Cardiac muscle cell (in vitro differentiated cells and primary cell): ENCODE measurements at places on chromosomes 3 and 15. TPM values are rescaled to one million over a fixed set of nuclear protein-coding genes. Genes with fewer than 3 reads are reported as not detected.

UCN2 gene
- 0.81 and 1.1 TPM in 2 replicates for total RNA-seq

ARF4 gene
- total RNA-seq, result 70.7 and 86.2 TPM in 2 replicates

KCNMB3 gene
- total RNA-seq, result 0.46 and 2.7 TPM in 2 replicates

ADCY5 gene
- total RNA-seq, result 47.7 and 93.7 TPM in 2 replicates

LNP1 gene
- 22.7 and 23.1 TPM in 2 replicates for total RNA-seq

WDR93 gene
- total RNA-seq, result 0.06 and 0.70 TPM in 2 replicates

MEIS2 gene
- total RNA-seq, result 326 and 432 TPM in 2 replicates

KCNH8 gene
- total RNA-seq, result 0.07 and 0.86 TPM in 2 replicates

KBTBD8 gene
- 9.9 and 13.8 TPM in 2 replicates for total RNA-seq

MED12L gene
- total RNA-seq, result 3.3 and 6.9 TPM in 2 replicates

PLA2G4E gene
- 0.06 TPM in 1 of 2 replicates, not detected in the other for total RNA-seq

FSIP1 gene
- total RNA-seq, result 0.33 and 0.42 TPM in 2 replicates

GRCh38 chr3:172031996-172032395, 7.4 kb upstream of the FNDC3B start:
- H3K27me3 ChIP-seq, result no peaks in the 10 kb centered on the region
- H3K4me1 ChIP-seq, result peaks cover 7% of the 10 kb centered on the region
- H3K4me3 ChIP-seq, result no peak overlapping the region

GRCh38 chr3:141498598-141499223, 11.9 kb downstream of the RASA2 start:
- H3K36me3 ChIP-seq, result no peaks in the 10 kb centered on the region
- H3K4me1 ChIP-seq, result peaks cover 8% of the 10 kb centered on the region
- H3K4me3 ChIP-seq, result no peak overlapping the region
- H3K27me3 ChIP-seq, result no peaks in the 10 kb centered on the region
- DNase-seq, result no peak

DNA sequence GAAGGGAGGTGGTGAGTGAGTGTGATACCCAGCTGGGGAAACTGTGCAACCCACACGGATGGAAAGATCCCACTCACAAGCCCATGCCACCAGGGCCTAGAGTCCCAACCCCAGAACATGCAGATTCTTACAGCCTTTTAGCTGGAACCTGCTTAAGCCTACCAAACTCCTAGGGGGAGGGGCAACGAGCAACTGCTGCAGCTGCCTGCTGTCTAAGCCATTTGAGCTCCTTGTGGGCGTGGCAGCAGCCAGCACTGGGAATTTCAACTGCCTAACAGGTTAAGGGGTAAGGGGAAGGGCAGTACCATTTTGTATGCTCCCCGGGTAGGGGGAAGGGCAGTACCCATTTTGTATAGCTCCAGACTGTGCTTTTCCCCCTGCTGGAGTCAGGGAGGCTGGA, 673.2 kb upstream of the BCHE start:
- no peak overlapping the region for H3K27ac ChIP-seq
- H3K4me3 ChIP-seq, result no peak overlapping the region
- H3K4me1 ChIP-seq, result no peaks in the 10 kb centered on the region
- no peaks in the 10 kb centered on the region for H3K27me3 ChIP-seq

GRCh38 chr3:58386626-58387365, 46.8 kb downstream of the PDHB start:
- H3K27ac ChIP-seq, result peak overlapping the region; percentile 76
- H3K27me3 ChIP-seq, result no peaks in the 10 kb centered on the region
- H3K36me3 ChIP-seq, result no peaks in the 10 kb centered on the region
- DNase-seq, result peak; percentile 90

- H3K4me3 ChIP-seq, result no peak overlapping the region
- H3K27ac ChIP-seq, result no peak overlapping the region
- no peaks in the 10 kb centered on the region for H3K36me3 ChIP-seq
- H3K4me1 ChIP-seq, result no peaks in the 10 kb centered on the region
- peak; percentile 9 for DNase-seq
Observed at GRCh38 chr15:67501177-67501835, 19.6 kb upstream of the C15orf61 start.

DNA sequence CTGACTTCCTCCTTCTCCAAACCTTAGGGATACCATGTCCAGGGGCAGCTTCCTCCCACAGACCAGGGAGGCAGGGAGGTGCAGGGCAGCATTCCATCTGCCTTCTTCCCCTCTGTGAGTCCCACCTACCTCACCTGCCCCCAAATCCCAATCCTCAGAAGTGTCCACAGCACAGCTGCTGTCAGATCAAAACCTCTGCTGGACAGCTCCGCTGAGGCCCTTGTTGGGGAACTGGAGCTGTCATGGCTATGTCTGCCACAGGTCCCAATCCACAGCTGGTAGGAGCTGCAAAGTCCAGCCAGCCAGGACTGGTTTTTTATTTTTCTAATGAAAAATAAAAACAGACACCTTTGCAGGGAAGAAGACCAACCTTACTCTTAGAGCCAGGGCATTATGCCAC, 40.7 kb upstream of the TBC1D21 start:
- no peaks in the 10 kb centered on the region for H3K4me1 ChIP-seq
- H3K27ac ChIP-seq, result no peak overlapping the region
- no peaks in the 10 kb centered on the region for H3K36me3 ChIP-seq
- peak; percentile 65 for DNase-seq

DNA sequence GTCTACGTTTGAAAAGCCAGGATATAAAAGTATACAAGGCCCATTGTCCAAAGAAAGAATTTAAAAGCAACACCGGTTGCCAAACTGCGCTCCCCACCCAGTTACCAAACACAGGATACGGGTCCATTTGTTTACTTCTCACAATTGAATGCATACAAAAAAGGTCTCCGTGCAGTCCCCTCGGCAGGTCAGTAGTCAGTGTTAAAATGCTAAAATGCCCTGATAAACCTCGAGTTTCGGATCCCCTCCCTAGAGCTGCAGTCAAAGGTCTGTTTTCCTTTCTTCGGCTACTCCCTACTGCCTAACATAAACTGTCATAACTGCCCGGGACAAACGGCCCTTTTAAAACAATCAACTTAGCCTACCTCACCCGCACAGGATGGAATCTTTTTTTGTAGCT, 534.6 kb downstream of the FOXP1 start:
- no peak overlapping the region for H3K4me3 ChIP-seq
- peaks cover 43% of the 10 kb centered on the region for H3K36me3 ChIP-seq
- H3K4me1 ChIP-seq, result peaks cover 29% of the 10 kb centered on the region
- no peak for DNase-seq

DNA sequence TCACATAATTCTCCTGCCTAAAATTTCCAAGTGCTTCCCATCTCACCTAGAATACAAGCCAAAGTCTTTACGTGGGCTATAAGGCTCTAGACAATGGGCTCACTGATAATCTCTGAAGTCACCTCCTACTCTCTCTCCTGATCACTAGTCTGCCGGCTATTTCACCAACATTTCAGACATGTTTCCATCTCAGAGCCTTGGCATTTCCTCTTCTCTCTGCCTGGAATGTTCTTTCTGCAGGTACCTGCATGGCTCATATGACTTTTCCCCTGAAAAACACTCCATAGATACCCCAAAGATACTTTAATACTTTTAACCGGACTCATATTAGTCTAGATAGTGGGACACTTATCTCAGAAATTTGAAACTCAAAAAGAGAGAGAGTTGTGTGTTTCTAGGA, 32.7 kb downstream of the CD200 start:
- H3K27me3 ChIP-seq, result no peaks in the 10 kb centered on the region
- H3K4me3 ChIP-seq, result no peak overlapping the region
- peak; percentile 31 for DNase-seq
- no peaks in the 10 kb centered on the region for H3K36me3 ChIP-seq

DNA sequence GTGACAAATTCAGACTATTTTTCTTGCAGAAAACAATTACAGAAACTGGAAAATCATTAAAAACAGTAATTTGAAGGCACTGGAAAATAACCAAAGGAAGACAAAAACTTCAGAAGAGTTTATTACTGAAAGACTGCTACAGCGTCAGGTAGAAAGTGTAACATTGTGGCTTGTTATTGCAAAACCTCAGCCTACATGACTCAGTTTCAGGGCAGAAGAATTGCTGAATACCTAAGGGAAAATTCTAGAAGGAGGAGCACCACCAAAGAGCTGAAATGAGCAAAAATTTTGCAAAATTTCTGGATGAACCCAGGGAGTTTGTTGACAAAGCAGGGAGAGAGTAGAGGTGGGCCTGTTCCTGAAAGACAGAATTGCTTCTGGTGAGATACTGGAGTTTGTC, 219.6 kb downstream of the C3orf38 start:
- no peak overlapping the region for H3K27ac ChIP-seq
- H3K4me3 ChIP-seq, result no peak overlapping the region
- no peaks in the 10 kb centered on the region for H3K27me3 ChIP-seq
- no peaks in the 10 kb centered on the region for H3K36me3 ChIP-seq
- peak; percentile 4 for DNase-seq
- H3K4me1 ChIP-seq, result no peaks in the 10 kb centered on the region

DNA sequence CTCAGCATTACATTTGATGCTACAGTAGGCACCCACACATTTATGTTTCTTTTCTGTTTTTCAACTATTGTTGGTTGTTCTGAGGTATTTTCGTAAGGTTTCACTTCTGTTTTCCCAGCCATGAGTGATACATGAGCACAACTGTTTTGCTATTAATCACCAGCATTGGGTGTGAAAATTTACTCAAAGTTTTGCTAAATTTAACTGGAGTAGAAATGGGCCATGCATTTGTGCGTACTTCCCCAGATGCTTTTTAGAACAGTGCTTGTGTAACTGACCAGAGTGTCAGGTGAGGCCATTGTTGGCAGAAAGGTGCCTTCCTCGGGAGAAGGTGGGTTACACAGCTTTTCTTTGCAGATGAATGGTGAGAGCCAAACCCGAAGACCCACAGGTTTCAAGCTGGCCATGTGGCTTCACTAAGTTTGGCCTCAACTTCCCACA, 70.4 kb downstream of the ST6GAL1 start:
- no peaks in the 10 kb centered on the region for H3K36me3 ChIP-seq
- DNase-seq, result no peak
- H3K27ac ChIP-seq, result peak overlapping the region; percentile 60
- H3K27me3 ChIP-seq, result no peaks in the 10 kb centered on the region
- peaks cover 12% of the 10 kb centered on the region for H3K4me1 ChIP-seq

DNA sequence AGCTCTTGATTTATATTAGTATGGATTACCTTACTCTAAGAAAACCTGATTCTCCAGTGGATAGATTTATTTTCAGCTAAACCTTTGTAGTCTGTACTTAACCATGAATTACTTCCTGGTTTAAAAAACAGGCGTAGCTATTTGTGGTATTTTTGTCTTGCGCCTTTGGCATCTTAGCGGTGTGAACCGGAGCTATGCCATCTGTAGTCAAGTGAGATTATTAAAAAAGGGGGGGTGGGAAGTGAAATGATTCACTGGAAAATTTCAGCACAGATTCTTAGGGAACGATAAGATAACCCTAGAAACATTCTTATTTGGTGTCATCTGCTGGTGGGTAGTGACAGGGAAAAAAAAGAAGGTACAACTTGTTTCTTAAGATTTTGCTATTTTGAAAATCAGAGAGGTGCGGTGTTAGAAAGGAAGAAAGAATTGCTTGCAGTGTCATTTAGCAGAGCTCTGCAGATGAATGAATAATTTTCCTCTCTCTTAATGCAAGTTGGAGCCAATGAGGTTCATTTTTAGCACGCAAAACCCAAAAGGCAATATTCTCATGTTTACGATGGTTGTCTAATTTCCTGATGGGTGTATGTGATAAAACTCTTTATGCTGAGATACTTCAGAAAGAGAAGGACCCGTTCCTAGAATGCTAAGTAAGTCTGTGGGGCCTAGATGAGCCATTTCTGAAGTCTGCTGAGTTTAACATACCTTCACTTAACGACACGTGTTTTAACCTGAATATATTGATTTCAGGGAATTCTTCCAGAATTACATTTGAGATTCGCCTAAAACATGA, 44.0 kb downstream of the PSMD6 start:
- DNase-seq, result peak; percentile 88
- no peaks in the 10 kb centered on the region for H3K4me1 ChIP-seq
- H3K27ac ChIP-seq, result no peak overlapping the region
- H3K27me3 ChIP-seq, result no peaks in the 10 kb centered on the region
- H3K36me3 ChIP-seq, result no peaks in the 10 kb centered on the region

GRCh38 chr3:65786890-65787289, 251.8 kb downstream of the MAGI1 start:
- no peaks in the 10 kb centered on the region for H3K4me1 ChIP-seq
- H3K27ac ChIP-seq, result no peak overlapping the region
- no peak overlapping the region for H3K4me3 ChIP-seq
- no peaks in the 10 kb centered on the region for H3K36me3 ChIP-seq

GRCh38 chr15:79700951-79701480, 195.8 kb downstream of the MTHFS start:
- H3K4me1 ChIP-seq, result no peaks in the 10 kb centered on the region
- no peak for DNase-seq

GRCh38 chr3:137174514-137174913, 216.7 kb downstream of the IL20RB start:
- no peak overlapping the region for H3K27ac ChIP-seq
- DNase-seq, result no peak
- no peaks in the 10 kb centered on the region for H3K4me1 ChIP-seq

DNA sequence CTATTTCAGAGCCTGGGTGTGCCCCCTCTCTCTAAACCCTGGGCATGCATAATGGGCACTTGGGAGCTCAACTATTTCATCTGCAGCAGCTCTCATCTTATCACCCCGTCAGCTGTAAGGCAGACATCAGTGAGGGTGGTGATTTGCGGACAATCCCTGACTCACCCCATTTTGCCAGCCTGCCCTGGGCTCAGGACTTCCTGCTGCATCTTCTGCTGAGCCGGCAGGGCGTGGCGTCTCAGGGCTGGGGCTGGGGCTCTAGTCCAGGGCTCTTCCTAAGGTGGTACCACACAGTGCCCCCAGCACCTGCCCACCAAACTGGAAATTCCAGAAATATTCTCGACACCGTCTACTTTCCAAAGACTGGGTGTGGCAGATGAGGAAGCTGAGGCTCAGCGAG, 925 bp upstream of the PSTPIP1 start:
- no peaks in the 10 kb centered on the region for H3K36me3 ChIP-seq
- DNase-seq, result no peak
- no peaks in the 10 kb centered on the region for H3K4me1 ChIP-seq
- H3K4me3 ChIP-seq, result no peak overlapping the region
- H3K27me3 ChIP-seq, result no peaks in the 10 kb centered on the region
- H3K27ac ChIP-seq, result no peak overlapping the region

- peaks cover 4% of the 10 kb centered on the region for H3K4me1 ChIP-seq
- H3K27me3 ChIP-seq, result no peaks in the 10 kb centered on the region
- no peaks in the 10 kb centered on the region for H3K36me3 ChIP-seq
- peak; percentile 76 for DNase-seq
Observed at GRCh38 chr15:41233367-41233771, 2.3 kb downstream of the CHP1 start.

DNA sequence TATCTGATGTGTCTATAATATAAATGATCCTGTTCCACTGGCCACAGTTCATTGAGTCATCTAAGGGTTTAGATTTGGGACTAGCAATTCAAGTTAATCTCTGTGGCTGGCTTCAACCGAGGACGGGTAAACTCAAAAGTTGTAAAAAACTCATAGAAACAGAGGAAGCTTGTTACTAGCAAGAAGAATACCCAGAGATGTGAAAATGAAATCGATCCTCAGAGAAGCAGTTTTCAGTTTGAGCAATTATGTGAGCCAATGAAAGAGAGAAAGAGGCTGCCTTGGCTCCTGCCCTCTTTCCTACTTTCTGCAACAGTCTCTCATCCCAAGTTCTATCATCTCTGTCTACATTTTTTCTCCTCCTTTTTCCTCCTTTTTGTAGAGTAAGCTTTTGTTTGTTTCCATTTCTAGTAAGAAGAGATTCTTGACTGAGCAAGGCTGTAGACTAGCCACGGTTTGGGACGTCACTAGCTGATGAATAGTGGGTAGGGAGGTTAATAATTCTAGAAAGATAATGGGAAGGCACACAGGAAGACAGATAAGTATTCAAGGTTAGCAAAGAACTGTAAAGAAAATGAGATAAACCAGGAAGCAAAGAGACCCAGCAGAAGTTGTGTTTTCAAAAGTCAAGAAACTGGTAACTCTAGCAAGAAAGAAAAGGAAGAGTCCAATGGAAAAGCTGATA, 298.9 kb upstream of the NR2F2 start:
- H3K27ac ChIP-seq, result no peak overlapping the region
- H3K4me1 ChIP-seq, result peaks cover 12% of the 10 kb centered on the region
- no peaks in the 10 kb centered on the region for H3K36me3 ChIP-seq
